ENCODE measurements at places on chromosomes 2 and 18.
A peak's percentile ranks its signal among the peaks of the same experiment; 100 is the strongest.

- no peak for DNase-seq
Observed at GRCh38 chr18:23851470-23852002, 162.3 kb downstream of the LAMA3 start.

DNA sequence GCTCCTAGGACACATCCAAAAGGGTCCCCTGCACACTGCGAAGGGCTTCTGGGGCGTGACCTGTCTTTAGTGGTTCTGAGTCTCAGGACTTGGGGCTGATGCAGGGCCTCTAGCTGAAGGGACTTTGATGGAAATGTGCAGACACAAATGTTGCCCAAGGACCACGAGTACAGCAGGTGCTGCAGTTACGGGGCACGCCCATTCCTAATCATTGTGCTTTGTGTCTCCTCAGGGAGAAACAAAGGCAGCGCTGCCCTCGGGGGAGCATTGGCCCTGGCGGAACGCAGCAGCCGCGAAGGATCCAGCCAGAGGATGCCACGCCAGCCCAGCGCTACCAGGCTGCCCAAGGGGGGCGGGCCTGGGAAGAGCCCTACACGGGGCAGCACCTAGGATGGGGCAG is 8.0 kb downstream of the TUBA3E start:
- no peak for DNase-seq

DNA sequence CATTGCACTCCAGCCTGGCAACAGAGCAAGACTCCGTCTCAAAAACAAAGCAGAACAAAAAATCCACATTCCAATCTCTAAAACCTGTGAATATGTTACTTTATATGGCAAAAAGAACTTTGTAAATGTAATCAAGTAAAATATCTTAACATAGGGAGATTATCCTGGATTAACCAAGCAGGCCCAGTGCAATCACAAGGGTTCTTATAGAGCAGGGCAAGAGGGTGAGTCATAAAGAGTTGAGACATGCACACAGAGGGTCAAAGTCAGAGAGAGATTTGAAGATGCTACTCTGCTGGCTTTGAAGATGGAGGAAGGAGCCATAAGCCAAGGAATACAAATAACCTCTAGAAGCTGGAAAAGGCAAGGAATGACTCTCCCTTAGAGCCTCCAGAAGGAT is 60.9 kb upstream of the SLC9A2 start:
- no peak for DNase-seq

- DNase-seq = peak; percentile 54
Observed at GRCh38 chr2:127415593-127416505, 2.4 kb upstream of the PROC start.

DNA sequence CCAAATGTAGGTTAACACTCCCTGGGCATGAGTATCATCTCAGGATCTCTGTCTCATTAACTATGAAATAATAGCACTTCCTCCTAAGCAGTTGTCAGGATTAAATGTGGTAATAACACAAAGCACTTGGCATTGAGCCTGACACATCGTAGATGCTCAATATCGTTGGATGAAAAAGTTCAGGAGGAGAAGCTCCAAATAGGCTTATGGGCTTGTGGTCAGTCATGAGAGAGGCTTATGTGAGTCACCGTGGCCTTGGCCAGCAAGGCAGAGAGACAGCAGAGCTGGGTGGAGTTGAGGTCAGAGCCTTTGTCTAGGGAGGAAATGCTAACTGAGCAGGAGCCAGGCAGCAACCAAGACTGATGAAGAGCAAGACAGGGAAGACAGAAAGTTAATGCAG is 68.3 kb upstream of the PPM1B start:
- peak; percentile 97 for DNase-seq

DNA sequence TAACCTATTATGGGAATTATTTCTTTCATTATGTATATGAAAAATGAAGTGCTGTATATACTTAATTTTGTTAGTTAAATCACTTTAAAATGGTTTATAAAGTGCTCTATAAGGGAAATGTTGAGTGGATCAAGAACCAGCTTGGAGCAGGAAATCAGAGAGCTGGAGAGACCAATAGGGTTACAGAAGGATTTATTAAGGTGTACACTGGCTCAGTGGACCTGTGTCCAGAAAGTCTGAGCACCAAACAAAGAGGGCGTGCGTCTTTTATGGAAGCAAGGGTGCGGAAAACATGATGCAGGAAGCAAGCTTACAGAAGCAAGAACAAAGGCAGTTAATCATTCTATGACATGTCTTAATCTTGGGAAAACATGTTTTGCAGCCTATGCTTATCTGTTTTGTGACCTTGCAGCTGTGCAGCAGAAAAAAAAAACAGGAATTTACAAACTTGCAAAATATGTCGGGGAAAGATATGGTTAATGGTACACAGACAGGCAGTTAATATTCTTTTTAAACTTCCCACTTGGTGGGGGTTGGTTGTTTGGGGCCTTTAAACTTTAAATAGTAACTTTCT is 65.2 kb upstream of the SLC35G4 start:
- no peak for DNase-seq

DNA sequence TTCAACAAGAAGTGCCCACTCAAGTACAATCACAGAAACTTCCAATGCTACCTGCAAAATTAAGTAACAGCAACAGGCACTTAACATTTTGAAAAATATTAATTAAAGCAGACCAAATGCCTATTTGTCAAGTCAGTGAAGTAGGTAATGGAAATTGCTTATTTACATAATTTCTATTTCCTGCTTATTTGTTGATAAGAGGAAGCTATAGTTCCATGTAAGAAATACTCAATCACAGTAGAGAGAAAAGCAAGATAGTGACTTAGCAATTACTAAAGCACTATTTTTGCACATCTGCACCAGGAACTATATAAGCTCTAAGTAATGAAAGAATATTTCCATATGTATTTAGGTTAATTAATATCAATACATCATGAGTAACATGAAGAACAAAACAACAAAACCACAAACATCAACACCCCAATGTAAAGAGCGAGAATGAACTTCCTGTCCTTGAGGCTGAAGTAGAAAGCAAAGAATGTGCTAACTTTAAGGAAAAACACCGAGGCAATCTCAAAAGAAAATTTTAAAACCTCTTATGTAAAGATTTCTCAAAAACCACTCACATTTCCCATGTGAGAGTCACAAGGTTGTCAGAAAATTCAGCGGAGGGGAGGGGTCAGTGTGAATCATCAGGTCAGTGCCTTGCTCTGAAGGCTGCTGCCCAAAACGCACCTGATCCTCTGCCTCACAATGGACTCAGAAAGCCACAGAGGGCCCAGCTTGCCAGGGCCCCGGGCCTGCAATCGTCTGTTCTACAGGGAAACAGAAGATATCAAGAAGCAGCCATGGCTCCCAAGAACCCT is 12.5 kb downstream of the NPC1 start:
- DNase-seq = peak; percentile 92

Data from M059J (cell line).